Foreskin keratinocyte (primary cell): ENCODE measurements at places on chromosomes 2 and 18. TPM values are rescaled to one million over a fixed set of nuclear protein-coding genes. Genes with fewer than 3 reads are reported as not detected.

Gene NEU2
- not detected in 2 replicates for total RNA-seq

Gene SLC25A52
- not detected in 2 replicates for total RNA-seq

Gene ZC3H6
- total RNA-seq: 1.8 and 2.4 TPM in 2 replicates

Gene PDCD1
- not detected in 2 replicates for total RNA-seq

Gene TWIST2
- 24.1 and 27.8 TPM in 2 replicates for total RNA-seq

Gene DSC3
- 136 and 140 TPM in 2 replicates for total RNA-seq
